GM20000 (cell line): ENCODE measurements at places on chromosomes 3 and 15.

DNA sequence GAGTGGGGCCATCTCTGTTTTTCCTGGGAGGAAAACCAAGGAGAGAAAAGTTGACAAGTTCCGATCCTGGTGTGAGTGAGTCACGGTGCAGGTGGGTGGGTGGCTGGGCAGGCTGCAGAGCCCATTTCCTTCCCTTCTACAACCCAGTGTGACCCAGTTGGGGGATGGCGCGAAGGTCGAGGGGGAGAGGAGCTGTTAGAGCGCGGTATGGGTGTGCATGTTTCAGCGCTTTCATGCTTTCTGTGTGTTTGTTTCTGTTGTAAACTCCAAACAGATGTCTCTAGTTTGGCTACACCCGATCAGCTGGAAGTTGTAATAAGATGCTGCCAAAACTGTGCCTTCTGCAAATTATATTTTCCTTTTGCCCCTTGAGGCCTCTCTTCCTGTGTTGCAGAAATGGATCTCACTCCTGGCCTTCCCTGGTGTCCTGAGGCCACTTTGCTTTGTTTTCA is 3.8 kb downstream of the FAM43A start:
- peak; percentile 30 for DNase-seq

DNA sequence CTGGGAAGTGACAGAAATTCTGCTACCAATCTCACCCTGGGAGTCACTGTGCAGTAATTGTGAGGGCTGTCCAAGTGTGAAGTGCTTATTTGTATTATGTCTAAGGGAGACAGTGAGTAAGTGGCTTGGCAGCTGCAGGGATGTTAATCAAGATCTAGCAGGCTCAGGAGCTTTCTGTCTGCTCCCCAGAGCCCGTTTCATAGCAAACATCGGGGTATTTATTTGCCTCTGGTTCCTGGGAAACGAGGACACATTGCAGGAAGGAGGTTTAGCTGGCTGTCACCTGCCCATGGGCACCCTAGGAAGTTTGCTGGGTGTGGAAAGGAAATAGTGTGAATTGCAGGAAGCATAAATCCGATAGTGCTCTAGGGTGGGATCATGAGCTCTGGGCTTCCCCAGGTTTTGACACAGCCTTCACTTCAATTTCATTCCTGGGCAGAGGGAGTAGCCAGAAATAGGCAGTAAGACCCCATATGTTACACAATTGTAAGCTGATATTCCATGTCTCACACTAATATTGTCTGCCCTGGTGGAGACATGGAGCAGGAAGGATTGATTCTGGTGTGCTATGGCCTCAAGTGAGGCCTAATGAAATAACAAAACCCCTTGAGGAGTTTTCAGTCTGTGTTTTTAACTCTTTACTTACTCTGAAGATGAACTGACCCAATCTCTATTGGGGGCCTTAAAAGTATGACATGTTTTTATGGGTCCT is 74.1 kb upstream of the MITF start:
- no peak for DNase-seq

DNA sequence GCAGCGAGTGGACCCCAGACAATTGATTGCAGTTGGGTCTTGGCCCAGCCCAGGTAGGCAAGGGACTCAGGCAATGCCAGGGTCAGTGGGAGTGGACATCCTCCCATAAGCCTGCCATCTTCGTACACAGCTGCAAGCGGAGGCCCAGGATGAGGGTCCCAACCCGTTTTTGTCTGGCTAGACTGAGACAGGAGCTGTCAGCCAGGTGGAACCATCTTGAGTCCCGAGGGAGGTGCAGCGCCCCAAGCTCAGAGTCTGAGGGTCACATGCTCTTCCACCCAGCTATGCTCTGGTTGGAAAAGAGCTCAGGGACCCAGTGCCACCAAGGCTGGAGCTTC is 22.6 kb upstream of the IP6K2 start:
- DNase-seq: peak; percentile 36

GRCh38 chr3:129017484-129017899 is 16.4 kb downstream of the EFCC1 start:
- no peak for DNase-seq

DNA sequence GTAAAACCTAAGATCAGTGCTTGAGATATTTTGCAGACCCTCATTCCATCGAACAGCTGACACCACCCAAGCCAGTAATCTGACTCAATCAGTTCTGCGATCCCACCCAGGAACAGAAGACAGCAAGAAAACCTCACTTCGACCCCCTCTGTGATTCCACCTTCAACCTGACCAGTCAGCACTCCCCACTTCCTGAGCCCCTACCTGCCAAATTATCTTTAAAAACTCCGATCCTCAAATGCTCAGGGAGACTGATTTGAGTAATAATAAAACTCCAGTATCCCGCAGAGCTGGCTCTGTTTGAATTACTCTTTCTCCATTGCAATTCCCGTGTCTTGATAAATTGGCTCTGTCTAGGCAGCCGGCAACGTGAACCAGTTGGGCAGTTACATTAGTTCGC is 25.7 kb upstream of the CLDN16 start:
- DNase-seq: no peak

- no peak for DNase-seq
Observed at GRCh38 chr3:113255100-113255853, 43.9 kb downstream of the BOC start.

GRCh38 chr3:10678796-10679376 is 137.1 kb upstream of the SLC6A11 start:
- no peak for DNase-seq

GRCh38 chr3:118818386-118818785 is 216.3 kb downstream of the IGSF11 start:
- no peak for DNase-seq
